ENCODE measurements at places on chromosomes 1 and 21.
A peak's percentile ranks its signal among the peaks of the same experiment; 100 is the strongest.

- no peaks in the 10 kb centered on the region for H3K36me3 ChIP-seq
- no peak for DNase-seq
- no peak overlapping the region for H3K27ac ChIP-seq
These were observed 64.1 kb downstream of the MIS18A start for GRCh38 chr21:32214654-32215305.

- H3K36me3 ChIP-seq, result no peaks in the 10 kb centered on the region
- no peak overlapping the region for H3K27ac ChIP-seq
- H3K4me1 ChIP-seq, result no peaks in the 10 kb centered on the region
- no peaks in the 10 kb centered on the region for H3K27me3 ChIP-seq
- H3K4me3 ChIP-seq, result no peak overlapping the region
- DNase-seq, result no peak
These were observed 70.0 kb downstream of the PLD5 start for GRCh38 chr1:242454262-242455051.

DNA sequence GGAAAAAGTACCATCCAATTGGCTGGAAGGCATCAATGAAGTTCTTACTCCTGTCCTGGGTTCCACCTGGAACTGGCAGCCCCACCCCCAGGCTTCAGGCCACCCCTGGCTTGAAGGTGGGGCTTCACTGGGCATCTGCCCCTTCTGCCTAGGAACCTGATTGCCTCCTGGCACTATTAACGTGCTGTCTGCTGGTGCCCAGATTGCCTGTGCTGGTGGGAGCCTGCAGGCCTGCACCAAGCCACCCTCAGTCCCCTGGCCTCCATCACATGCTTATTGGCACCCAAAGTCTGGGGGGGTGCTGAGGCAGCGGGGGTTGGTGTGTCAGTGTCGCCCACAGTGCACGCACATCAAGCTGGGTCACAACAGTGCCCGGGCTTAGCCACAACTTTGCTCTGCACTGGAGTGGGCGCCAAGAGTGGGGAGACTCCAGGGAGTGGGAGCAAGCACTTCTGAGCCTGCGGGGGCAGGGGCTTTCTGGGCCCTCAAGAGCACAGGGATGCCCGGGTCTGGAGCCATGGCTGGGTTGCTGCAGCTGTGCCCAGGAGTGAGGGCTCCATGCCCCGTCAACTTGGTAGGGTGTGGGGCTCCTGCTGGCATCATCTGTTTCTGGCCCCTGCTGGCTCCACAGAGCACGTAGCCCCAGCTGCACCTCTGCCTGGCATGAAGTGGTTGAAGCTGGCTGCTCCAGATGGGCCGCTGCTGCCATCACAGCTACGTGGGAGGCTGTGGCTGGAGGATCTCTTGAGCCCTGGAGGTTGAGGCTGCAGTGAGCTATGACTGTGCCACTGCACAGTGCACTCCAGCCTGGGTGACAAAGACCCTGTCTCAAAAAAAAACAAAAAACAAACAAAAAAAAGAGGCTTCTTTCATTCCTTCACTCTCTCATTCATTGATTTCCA is 4.1 kb upstream of the LSM10 start:
- peak overlapping the region; percentile 48 for H3K4me3 ChIP-seq
- DNase-seq, result no peak
- no peaks in the 10 kb centered on the region for H3K27me3 ChIP-seq
- no peaks in the 10 kb centered on the region for H3K36me3 ChIP-seq
- H3K27ac ChIP-seq, result no peak overlapping the region

DNA sequence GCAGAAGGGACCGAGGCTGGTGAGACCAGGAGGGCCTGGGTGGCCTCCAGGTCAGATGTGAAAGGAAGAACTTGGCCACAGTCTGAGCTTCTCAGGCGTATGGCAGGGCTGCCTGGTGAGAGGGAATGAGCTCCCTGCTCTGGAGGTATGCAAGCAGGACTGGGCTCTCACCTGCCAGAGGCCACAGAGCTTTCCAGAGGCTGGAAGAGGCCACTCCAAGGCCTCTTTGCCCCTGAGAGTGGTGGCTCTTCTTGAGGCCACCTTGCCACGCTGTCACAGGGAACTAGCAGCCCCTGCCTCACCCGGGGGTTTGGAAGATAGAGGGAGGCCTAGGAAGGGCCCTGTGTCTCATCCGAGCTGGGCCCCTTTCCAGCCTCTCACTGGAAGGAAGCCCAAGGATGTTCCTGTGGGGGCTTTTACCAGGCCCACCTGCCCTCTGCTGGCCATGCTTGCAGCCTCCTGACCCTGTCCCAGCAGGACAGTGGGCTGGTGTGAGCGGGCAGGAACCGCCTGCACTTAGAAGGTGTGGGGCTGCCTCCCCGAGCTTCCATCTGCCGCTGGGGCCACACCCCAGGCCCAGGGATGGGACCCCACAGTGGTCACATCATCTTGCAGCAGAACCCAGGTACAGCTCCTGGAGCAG is 10.0 kb downstream of the PCSK9 start:
- H3K27ac ChIP-seq, result no peak overlapping the region
- H3K27me3 ChIP-seq, result no peaks in the 10 kb centered on the region
- DNase-seq, result no peak
- no peak overlapping the region for H3K4me3 ChIP-seq

DNA sequence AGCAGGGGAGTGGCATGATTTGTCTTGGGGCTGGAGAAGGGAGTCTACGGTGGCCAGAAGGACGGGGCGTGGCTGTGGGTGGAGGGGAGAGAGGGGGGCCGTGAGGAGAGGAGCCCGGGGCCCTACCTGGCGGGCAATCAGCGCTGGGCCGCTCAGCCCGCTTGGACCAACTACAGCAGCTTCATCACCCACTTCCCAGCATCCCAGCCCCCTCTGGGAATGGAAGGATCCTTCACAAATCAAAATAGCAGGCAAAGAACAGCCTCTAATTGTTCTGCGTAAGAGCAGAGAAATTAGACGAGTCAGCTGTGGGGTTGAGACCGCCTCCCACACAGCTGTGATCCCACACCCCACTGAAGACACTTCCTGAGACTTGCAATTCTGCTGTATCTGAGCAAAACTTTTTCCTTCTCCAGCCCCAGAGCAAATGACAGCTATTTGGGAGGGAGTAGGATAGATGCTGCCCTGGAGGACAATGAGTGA is 43.5 kb downstream of the OPRD1 start:
- no peaks in the 10 kb centered on the region for H3K27me3 ChIP-seq
- no peak overlapping the region for H3K27ac ChIP-seq
- no peak overlapping the region for H3K4me3 ChIP-seq
- H3K4me1 ChIP-seq, result no peaks in the 10 kb centered on the region
- no peak for DNase-seq

All from heart left ventricle (tissue), 16 donors.